Natural killer cell (primary cell): ENCODE measurements at places on chromosomes 3 and 15.

DNA sequence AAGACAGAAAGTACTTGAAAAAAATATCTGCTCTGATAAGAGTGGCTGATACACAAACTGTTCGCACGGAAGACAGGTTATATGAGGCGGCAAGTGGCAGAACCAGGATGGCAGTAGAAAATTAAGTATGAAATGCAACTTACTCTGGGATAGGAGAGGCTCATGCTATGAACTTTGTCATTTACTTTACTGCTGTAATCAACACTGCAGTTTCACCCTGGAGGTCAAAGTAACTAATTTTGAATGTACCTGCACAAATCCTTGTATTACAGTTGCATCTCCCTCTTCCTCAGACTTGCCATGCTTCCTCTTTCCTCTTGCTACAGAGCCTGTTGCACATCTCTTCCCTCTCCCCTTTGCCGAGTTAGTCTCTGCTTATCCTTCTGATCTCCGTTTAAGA lies 38.8 kb downstream of the HACL1 start:
- no peaks in the 10 kb centered on the region for H3K27me3 ChIP-seq
- no peak for DNase-seq
- peaks cover 7% of the 10 kb centered on the region for H3K4me1 ChIP-seq
- no peak overlapping the region for H3K27ac ChIP-seq

GRCh38 chr3:106299300-106300098 lies 430.7 kb upstream of the CBLB start:
- no peak for DNase-seq
- no peaks in the 10 kb centered on the region for H3K4me1 ChIP-seq
- H3K27ac ChIP-seq: no peak overlapping the region
- H3K4me3 ChIP-seq: no peak overlapping the region
- H3K36me3 ChIP-seq: no peaks in the 10 kb centered on the region

GRCh38 chr3:195777975-195778374 lies 33.8 kb downstream of the MUC4 start:
- no peak overlapping the region for H3K4me3 ChIP-seq
- H3K27ac ChIP-seq: no peak overlapping the region
- no peaks in the 10 kb centered on the region for H3K36me3 ChIP-seq
- peaks cover 11% of the 10 kb centered on the region for H3K4me1 ChIP-seq
- no peaks in the 10 kb centered on the region for H3K27me3 ChIP-seq

DNA sequence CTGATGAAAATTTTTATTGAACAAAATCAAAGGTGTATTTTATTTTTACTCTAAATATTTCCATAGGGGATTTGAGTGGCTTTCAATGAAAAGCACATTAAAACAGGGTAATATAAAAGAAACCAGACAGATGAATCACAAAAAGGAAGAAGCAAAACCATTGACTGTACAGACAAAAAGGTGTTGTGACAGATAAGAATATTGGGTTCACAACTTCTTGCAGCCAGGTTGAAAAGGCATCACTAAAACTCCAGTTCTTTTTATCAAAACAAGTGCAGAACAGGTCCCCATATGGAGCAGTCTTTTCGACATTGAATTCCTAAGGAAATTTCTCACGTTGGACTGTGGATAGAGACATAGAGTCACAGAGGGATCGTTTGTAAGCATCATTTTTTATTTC lies 53.8 kb downstream of the AGTR1 start:
- no peaks in the 10 kb centered on the region for H3K36me3 ChIP-seq
- DNase-seq: no peak
- no peak overlapping the region for H3K4me3 ChIP-seq
- no peak overlapping the region for H3K27ac ChIP-seq
- H3K27me3 ChIP-seq: no peaks in the 10 kb centered on the region

- DNase-seq: no peak
- no peaks in the 10 kb centered on the region for H3K27me3 ChIP-seq
Measured at GRCh38 chr3:107981471-107982111, 109.2 kb downstream of the CD47 start.

DNA sequence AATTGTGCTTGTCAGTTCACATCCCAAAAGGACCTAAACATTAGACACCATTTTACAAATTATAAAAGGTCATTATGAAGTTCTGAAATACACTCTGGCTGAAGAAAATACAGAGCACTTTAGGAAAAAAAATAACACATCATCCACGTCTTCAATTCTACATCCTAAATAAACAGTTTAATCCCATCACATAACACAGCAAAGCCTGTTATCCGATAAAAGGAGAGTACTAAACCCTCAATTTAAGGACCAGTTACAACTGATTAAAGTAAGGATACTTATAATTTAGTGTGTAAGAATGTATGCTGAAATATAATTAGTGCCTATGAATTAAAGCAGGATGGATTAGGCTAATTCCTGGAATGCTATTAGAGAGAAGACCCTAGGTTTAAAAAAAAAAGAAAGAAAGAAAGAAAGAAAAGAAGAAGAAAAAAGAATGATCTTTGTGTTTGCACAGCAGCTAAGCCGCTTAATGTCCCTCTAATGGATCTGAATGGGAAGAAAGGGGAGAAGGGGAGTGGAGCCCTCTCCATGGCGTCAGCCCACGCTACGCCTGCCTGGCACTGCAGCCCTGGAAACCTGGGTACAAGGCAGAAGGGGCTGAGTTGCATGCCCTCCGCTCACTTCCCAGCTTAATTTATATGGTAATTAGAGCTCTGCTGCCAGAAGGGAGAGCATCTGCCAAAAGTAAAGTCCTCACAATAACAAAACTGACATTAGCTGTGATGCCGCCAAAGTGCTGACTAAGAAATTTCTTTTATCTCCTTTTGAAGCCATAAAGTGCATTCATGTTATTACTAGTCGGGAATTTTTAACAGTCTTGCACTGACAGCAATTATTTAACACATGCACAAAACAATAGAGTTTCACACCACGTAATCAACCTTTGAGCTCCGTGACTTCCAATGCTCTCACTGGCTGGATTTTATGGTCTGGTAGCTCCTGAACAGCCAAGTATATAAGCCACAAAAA lies 90.0 kb downstream of the FSIP1 start:
- H3K4me3 ChIP-seq: no peak overlapping the region
- no peaks in the 10 kb centered on the region for H3K4me1 ChIP-seq
- H3K27ac ChIP-seq: no peak overlapping the region
- no peaks in the 10 kb centered on the region for H3K27me3 ChIP-seq
- no peak for DNase-seq

DNA sequence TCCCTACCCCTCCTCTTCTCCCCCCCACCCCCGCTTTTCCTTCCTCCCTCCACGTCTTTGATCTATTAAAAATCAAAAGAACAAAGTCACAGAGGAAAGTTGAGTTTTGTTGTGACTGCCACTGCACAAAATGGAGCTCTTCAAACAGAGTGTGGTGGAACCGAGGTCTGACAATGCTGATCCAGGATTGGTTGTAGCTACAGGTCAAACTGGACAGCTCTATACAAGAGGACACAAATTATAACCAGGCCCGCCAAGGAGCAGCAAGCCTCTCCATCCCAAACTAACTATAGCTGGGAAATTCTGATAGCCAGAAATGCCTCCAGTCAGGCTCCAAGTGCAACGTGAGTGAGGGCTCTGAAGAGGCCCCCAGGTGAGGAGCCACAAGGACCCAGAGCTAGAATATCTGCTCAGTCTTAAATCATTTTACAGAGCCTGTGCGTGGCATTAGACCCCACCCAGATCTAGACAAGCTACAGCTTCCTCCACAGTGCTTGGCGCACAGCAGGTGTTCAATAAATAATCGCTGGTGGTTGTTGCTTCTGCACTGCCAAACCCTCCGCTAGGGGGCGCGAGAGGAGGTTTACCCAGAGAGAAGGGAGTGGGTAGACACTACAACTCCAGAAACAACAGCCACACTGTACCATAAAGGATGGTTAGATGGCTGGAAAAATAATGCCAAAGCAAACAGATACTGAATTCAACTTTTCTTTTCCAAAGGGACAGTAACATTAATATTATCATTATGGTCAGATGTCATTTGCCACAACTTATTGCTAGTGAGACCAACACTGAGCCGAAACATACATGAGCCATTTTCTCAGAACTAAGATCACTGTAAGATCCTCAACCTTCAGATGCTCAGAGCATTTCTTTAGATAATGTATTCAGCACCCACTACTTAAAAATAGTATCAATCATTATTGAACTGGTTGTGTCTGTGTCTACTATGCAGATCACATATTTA lies 44.6 kb downstream of the ZIC4 start:
- peak; percentile 9 for DNase-seq
- peaks cover 24% of the 10 kb centered on the region for H3K27me3 ChIP-seq
- no peak overlapping the region for H3K27ac ChIP-seq
- H3K36me3 ChIP-seq: no peaks in the 10 kb centered on the region

DNA sequence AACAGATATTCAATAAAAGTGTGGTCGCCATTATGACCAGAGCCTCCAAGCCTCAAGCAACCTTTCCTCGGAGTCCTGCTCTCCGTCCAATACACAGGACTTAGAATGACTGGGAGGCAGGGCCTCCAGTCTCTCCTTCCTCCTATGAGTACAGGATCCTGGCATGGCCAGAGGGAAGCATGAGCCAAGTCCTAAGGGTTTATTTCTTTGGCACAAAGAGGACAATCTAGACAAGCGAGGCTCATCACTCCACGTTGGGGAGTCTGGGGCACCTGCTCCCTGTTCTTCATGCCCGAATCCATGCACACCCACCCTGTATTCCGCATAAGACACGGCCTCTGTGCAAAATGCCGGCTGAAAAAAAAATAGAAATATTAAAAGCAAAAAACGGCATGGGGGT lies 6.8 kb downstream of the PRRT3 start:
- H3K27me3 ChIP-seq: no peaks in the 10 kb centered on the region
- no peak for DNase-seq
- no peak overlapping the region for H3K4me3 ChIP-seq
- H3K4me1 ChIP-seq: peaks cover 9% of the 10 kb centered on the region
- peaks cover 2% of the 10 kb centered on the region for H3K36me3 ChIP-seq
- H3K27ac ChIP-seq: no peak overlapping the region

GRCh38 chr3:72320955-72321303 lies 527.3 kb downstream of the SHQ1 start:
- H3K36me3 ChIP-seq: no peaks in the 10 kb centered on the region
- H3K27me3 ChIP-seq: no peaks in the 10 kb centered on the region
- H3K4me3 ChIP-seq: no peak overlapping the region
- H3K4me1 ChIP-seq: no peaks in the 10 kb centered on the region

DNA sequence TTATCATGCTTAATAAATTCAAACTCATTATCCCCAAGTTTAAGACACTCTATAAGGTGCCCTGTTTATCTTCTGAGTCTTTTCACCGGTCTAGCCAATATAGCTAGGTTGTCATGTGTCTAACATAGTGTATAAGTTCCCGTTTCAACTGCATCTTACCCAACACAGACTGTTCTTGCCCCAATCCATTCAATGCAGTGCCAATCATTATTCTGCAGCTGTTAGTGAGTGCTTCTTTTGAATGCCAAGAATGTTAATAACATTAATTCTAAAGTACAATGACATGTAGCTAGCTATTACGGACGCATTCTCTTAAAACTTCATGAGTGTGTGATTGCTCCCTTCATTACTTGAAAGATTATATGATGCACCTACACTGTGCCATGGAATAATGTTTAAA lies 646.4 kb upstream of the NR2F2 start:
- no peak overlapping the region for H3K4me3 ChIP-seq
- no peak overlapping the region for H3K27ac ChIP-seq
- H3K4me1 ChIP-seq: no peaks in the 10 kb centered on the region
- H3K36me3 ChIP-seq: no peaks in the 10 kb centered on the region
- peaks cover 4% of the 10 kb centered on the region for H3K27me3 ChIP-seq

DNA sequence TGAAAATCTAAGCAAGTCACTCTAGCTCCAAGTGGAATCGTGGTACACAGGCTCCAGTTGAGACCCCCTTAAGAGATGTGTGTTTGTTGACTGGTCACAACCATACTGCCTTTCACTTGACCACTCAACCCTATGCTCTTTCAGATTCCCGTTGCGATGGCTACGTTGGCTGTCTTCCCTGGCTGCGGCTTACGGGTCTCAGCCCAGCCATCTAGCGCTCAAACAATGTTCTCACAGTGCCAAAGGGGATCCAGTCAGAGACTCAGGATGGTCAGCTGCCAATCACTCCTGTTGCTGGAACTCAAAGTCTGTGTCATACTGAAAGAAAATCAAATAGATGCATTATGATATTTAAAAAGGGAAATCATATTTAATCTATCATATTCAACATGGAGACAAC lies 237.6 kb downstream of the ITPR1 start:
- no peak for DNase-seq
- peaks cover 5% of the 10 kb centered on the region for H3K36me3 ChIP-seq
- no peak overlapping the region for H3K4me3 ChIP-seq
- no peaks in the 10 kb centered on the region for H3K27me3 ChIP-seq
- no peak overlapping the region for H3K27ac ChIP-seq

DNA sequence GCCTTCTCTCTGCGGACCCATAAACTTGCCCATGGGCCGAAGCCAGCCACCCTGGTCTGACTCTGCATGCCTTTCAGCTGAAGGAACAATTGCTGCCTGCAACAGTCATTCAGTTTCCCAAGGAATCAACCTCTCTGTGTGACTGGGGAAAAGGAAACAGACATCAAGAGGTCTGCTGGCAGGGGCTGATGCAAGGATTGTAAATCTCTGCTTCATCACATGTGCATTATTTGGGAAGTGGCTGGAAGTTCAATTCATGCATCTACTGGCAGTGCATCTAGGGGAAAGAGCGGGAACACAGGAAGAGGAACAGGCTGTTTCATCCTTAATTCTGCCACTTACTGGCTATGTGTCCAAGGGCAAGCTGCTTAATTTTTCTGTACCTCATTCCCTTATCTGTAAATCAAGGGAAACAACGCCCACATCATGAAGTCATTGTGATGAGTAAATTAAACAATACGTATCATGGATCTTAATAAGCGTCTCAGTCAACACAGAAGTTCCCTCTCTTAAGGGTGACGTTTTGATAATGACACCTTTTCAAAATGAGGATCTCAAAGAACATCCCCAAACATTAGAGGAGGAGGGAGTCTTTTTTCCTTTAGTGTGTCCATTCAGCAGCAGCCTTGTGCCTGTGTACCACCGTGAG lies 17.4 kb upstream of the ADPGK start:
- H3K4me3 ChIP-seq: no peak overlapping the region
- DNase-seq: no peak
- no peaks in the 10 kb centered on the region for H3K36me3 ChIP-seq
- peaks cover 19% of the 10 kb centered on the region for H3K4me1 ChIP-seq
- peaks cover 13% of the 10 kb centered on the region for H3K27me3 ChIP-seq
- H3K27ac ChIP-seq: no peak overlapping the region

DNA sequence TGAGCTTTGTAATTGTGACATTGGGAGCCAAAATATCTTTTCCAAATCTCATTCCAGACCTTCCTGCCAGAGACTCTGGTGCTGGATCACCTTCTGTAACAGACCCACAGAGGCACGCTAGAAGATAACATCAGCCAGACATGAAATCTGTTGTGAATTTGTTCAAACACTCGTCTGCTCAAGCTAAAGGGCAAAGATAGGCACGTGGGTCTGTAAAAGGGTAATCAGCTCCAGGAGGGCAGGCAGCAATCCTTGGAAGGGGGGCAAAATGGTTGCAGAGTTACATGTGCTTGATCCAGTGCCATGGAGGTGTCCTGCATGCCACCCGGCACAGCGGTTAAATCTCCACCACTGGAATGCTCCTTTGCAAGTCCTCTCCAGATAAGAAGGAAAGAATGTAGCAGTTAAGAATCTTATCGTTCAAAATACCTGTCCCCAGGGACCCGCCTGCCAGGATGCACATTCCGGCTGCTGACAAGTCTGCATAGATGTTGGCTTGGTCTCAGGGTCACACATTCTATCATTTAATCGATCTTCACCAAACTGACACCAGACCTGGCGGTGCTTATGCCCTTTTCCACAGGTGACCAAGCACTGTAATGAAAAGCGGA lies 74.8 kb downstream of the ADAMTS9 start:
- no peak overlapping the region for H3K4me3 ChIP-seq
- H3K36me3 ChIP-seq: no peaks in the 10 kb centered on the region
- no peak for DNase-seq
- H3K4me1 ChIP-seq: no peaks in the 10 kb centered on the region
